ENCODE measurements at places on chromosomes 2 and 18.
A peak's percentile ranks its signal among the peaks of the same experiment; 100 is the strongest.

GRCh38 chr18:6118080-6118479, 222.8 kb upstream of the TMEM200C start:
- no peak for DNase-seq

- DNase-seq: no peak
These were observed 100.9 kb upstream of the KLF7 start for GRCh38 chr2:207266648-207267047.

- DNase-seq: no peak
These were observed 210.3 kb downstream of the CLIP4 start for GRCh38 chr2:29325544-29325943.

GRCh38 chr2:38789691-38790090, 11.7 kb downstream of the GEMIN6 start:
- DNase-seq: no peak

DNA sequence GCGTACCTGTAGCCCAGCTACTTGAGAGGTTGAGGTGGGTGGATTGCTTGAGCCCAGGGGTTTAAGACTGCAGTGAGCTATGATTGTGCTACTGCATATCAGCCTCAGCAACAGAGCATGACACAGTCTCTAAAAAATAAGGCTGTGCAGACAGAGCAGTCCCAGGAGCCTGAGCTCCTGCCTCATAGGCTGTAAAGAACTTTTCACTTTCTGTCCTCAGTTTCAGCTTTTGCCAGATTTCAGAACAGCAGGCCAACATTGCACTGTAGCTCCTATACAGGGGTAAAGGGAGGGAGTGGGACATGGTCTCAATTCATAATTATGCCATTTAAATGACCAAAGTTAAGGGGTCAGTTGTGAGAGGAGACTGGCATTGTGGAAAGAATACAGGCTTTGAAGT, 150.6 kb downstream of the GALNT1 start:
- DNase-seq: no peak

DNA sequence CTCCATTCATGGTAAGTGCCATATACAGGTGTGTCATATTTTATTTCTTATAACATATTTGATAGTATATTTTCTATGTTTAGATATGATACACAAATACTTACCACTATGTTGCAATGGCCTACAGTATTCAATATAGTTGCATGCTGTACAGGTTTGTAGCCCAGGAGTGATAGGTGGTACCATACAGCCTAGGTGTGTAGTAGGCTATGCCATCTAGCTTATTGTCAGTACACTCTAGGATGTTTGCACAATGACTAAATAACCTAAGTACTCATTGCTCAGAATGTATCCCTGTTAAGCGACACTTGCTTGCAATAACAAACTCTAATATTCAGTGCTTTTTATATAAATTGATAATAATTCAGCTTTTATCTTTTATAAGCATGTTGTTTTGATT, 563.1 kb upstream of the LINC00305 start:
- no peak for DNase-seq

DNA sequence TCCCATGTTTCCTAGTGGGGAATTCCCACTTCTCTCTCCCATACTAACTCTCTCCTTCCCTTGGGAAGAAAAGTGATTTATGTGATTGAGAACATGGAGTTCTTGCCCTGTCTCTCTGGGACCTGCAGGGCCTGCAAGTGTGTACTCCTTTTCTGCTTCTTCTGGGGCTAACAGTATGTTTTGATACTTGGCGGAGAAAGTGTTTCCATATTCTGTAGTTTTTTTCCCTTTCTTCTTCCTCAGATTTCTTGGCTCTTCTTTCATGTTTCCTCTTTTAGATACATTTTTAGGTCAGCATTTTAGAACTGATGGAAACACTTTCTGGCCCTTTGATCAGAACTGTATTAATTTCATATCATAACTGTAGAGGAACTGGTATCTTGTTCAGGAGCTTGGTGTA, 352.2 kb downstream of the DLGAP1 start:
- DNase-seq: no peak

GRCh38 chr2:211035548-211036185, 479.3 kb downstream of the CPS1 start:
- no peak for DNase-seq

- no peak for DNase-seq
These were observed 45.6 kb upstream of the NEDD4L start for GRCh38 chr18:57998461-57998860.

DNA sequence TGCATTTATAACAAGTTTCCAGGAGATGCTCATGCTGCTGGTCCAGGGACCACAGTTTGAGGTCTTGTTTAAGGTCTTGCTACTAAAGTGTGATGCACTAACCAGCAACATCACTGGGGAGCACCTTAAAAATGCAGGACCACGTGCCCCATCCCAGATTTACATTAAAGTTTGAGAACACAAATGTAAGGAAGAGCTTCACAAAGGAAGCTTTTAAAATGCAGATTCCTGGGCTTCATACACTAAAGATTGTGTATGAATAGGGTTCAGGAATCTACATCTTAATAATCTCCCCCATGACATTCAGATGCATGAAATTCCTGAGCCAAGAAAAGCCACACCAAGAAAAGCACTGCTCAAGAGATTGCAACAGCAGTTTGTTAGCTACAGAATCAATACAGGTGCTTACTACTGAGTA, 235.3 kb upstream of the TANK start:
- DNase-seq: no peak

- no peak for DNase-seq
These were observed 34.3 kb downstream of the INHBB start for GRCh38 chr2:120379916-120380893.

- no peak for DNase-seq
These were observed 70.8 kb downstream of the EPHA4 start for GRCh38 chr2:221501210-221501882.

GRCh38 chr2:22737144-22737543, 647.8 kb upstream of the KLHL29 start:
- no peak for DNase-seq

DNA sequence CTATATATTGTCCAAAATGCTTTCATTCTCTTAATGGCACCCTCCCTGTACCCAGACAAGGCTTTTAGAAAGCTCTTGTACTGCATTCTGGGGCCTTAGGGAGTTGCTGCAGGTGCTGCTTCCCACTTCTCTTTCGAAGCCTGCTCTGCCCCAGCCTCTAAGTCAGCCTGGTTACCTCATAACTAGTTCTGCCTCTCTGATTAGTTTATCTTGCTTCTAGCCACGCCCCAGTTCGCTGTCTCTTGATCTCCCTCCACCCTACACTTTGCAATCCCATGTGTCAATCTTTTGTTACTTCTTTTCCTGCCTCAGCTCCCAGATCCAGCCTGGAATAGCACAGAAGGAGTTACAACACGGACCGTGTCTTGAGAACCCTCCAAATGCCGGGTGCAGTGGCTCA, 13.8 kb upstream of the NCOA1 start:
- no peak for DNase-seq

DNA sequence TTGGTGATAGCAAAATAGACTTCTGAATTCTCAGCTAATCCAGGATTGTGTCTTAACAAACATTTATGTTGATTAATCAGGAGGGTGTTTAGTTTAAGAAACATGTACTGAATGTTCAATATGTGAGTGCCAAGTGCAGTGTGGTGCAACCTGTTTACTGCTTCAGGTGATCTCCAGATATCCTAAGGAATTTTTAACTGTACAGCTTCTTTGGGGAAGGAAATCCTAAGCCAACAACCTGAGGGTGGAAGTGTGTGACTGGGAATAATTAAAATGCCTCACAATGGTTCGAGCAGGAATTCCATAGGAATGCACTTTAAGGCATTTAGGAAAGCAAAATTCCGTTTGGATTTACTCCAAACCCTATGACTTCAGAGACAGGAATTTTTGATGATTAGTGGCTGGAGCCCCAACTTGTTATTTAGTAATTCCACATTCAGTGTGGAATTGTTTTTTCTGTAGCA, 16.4 kb downstream of the CRIM1 start:
- no peak for DNase-seq

GRCh38 chr2:123563515-123563914, 461.6 kb upstream of the CNTNAP5 start:
- DNase-seq: no peak

DNA sequence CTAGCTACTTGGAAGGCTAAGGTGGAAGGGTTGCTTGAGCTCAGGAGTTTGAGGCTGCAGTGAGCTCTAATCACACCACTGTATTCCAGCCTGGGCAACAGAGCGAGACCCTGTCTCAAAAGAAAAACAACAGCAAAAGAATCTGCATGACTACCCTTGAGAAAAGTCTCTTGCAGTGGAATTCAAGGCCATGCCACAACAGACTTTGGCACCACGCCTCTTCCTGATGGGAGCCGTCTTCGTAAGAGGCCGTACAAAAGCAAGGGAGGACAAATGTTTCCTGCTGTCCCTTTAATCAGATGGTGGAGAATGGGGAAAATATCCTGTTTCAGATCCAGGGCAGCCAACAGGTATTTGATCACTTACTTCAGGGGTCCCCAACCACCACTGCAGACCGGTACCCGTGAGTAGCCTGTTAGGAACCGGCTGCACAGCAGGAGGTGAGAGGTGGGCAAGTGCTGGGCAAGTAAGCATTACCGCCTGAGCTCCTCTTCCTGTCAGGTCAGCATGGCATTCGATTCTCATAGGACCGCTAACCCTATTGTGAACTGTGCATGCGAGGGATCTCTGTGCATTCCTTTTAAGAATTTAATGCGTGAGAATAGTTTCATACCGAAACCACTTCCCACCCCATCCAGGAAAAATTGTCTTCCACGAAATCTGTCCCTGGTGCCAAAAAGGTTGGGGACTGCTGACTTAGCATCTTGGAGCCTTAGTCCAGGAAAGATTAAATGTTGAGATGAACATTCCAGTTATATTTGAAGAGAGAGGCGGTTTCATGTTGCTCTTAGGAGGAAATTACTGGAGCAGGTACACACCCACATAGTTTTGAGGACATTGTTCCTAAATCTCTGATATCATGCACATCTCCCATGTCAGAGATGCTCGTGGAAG, 94.4 kb upstream of the XPO1 start:
- no peak for DNase-seq

DNA sequence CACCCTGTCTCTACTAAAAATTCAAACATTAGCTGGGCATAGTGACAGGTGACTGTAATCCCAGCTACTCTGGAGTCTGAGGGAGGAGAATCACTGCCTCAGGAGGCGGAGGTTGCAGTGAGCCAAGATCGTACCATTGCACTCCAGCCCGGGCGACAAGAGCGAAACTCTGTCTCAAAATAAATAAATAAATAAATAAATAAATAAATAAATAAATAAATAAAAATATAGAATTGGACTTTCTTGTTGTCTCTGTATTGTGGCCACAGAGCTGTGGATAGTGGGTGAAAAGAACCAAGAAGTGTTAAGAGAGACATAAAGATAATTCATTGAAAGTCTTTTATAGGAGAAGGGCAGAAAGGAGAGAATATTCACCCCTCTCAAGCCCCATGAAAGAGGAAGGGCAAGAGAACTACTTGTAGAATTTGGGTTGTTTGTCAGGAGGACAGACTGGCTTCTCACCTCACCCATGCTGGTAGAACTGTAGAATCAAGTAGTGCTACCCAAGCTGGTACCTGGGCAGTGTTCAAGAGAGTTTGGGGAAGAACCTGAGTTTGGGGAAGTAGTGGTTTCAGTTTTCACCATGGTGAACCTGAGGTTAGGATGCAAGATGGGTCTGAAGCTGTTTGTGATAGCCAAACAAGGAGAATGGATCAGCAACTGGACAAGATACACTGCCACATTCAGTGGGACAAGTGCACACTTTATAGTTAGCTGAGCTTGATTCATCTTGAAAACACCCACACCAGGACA, 256.5 kb downstream of the CD226 start:
- no peak for DNase-seq

DNA sequence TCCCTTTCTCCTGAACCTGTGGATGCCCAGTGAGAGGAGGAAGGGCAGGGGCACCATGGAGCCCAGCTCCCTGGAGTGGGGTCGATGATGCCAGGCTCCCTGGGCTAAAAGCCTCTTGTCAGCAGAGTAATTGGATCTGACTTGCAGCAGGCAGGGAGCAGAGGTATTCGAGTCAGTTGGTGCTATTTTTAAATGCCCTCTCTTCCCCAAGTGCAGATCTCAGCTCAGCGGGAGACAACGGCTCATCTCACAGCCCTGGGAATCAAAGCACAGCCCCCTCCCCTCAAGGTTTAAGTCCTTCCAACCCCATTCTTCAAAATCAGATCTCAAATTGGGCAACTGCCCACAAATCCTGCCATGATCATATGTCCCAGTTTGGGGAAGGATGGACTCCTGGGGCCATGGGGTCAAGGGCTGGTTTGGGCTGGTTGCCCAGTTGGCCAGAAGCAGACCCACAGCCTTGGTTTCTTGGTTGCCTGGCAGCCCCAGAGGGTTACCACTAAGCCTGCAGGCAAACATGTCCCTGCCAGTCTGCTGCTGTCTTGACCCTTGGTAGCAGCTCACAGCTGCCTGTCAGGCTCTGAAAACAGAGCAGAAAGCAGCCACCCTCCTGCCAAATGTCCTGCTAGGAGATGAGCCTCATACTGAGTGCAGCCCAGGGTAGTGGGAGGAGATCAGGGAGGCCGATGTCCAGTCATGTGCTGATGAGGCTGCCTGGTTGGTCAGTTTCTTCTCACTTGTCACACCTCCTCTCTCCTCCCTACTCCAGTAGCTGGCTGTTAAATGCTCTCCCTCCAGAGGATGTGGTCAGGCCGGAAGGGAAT, 244.9 kb downstream of the LOXHD1 start:
- no peak for DNase-seq

DNA sequence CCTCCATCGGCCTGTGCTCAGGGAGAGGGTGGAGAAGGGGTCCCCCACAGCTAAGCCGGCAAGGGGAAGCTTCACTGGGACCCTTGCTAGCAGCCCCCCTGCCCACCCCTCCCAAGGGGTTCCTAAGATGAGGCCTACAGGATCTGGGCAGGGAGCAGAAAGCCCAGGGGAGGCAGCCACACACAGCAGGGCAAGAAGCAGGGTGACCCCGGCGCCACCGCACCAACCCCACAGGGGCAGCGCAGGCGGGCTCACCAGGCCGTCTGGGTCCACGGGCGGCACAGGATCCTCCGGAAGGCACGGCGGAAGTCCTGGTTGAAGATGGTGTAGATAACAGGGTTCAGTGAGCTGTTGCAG, 1.8 kb downstream of the ADRA2B start:
- no peak for DNase-seq

- DNase-seq: peak; percentile 88
These were observed at the start of gene HPCAL1 for GRCh38 chr2:10302479-10303180. TSS of gene HPCAL1 (plus strand) at chr2:10302904. CDS start at chr2:10419758, 116,854 bp downstream.

- DNase-seq: no peak
These were observed 54.0 kb downstream of the GATA6 start for GRCh38 chr18:22223254-22223964.

DNA sequence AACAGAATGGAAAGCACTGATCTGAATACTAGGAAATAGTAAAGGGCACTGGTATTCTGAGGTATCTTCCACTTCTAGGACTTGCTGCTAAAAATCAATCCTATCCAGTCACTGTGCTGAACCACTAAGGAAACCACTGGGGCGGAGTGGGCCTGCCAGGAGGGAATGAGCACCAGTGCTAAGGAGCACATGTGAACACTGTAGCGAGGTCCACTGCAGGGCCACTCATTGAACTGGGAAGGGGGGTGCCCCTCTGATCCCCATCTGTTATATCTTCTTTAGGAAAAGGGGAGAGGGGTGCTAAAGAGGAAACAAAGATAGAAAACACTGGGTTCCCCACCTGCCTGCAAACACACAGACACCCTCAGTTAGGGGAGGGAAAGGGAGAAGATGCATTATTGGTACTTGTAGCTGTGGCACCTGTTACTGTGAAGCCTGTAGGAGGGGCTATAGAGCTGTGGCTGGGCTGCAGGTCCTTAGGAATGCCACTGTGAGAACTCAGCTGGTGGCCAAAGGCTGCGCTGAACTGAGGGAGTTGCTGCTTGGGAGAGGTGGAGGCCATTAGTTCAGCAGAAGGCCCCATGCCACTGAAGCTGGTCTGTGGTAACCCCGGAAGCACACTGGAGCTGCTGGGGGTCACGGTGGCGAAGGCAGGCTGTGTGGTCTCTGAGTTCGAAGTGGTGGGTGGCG, 81.8 kb downstream of the INO80D start:
- no peak for DNase-seq
